ENCODE measurements at places on chromosomes 12 and 14.

DNA sequence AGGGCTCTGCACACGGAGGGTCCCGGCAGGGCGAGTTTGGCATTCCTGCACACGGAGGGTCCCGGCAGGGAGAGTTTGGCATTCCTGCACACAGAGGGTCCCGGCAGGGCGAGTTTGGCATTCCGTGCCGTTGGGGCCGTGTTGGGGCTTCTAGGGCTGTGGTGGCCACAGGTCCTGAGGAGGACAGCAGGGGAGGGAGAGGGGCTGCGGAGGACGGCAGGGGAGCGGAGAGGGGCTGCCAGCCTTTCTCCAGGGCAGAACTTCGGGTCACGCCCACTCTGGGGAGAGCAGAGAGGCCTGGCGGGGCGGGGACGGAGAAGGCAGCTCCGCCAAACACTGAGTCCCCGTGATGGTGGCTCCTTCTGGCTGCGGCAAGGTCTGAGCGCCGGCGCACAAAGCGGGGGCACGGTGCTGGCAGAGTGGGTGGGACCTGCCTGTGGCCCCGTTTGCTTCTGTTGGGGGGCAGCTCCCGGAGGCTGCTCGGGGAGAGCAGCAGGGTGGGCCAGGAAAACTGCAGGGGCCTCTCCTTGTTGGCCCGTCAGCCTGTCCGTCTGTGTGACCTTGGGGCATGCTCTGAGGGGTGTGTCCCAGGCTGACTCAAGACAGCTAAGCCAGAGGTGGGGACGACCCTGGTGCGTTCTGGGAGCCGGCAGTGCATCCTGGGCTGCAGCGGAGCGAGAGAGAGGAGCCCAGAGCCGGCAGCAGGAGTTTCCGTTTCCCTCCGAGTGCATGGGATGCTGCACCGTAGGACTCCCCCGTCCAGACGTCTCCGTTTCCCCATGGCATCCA, 60.2 kb downstream of the LRCOL1 start:
- no peak for DNase-seq

DNA sequence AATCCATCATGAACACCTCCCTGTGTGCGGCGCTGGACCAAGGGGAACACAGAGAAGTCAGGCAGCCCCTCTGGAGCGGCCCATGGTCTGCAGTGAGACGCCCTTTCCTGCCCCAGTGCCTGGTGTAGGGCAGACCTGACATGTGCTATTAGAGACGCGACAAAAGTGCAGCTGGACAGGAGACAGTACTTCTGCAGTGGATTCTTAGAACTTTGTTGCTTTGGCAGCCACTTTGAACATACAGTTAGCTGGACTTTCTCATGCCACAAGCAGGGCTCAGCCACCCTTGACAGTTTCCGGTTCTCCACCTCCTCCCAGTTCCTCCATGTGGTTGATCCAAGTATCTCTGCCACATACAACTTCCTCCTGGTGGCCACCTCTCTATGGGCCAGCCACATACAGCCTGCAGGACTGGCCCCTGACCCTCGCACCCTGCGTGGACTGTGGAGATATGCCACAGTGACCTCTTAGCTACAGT, 45.9 kb downstream of the LGMN start:
- DNase-seq, result no peak

DNA sequence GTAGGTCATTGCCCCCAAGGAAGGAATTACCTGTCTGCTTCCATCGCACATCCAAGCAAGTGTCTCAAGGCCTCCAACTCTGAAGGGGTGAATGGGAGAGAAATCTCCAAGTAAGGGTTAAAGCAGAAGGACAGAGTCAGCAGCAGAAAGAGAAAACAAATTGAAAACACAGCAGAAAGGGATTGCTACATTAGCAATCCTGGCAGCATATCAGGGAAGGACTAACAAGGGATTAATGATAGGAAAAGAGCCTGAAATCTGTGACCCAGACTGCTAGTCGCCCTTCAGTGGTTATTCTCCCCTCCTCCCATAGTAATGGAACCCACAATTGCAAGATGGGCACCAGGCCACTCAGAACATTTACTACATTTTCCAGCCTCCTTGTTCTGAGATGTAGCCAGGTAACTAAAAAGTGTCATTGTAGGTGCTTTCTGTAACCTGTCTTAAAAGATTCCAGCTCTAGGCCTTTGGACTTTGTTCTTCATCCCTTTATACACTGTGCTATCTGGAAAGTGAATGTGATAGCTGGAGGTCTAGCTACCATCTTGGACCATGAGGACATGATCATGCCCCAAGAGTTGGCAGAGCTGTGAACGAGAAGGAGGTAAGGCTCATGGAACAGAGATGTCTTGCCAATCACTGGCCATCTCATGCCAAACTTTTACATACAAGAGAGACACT, 36.0 kb downstream of the MAP3K9 start:
- no peak for DNase-seq

DNA sequence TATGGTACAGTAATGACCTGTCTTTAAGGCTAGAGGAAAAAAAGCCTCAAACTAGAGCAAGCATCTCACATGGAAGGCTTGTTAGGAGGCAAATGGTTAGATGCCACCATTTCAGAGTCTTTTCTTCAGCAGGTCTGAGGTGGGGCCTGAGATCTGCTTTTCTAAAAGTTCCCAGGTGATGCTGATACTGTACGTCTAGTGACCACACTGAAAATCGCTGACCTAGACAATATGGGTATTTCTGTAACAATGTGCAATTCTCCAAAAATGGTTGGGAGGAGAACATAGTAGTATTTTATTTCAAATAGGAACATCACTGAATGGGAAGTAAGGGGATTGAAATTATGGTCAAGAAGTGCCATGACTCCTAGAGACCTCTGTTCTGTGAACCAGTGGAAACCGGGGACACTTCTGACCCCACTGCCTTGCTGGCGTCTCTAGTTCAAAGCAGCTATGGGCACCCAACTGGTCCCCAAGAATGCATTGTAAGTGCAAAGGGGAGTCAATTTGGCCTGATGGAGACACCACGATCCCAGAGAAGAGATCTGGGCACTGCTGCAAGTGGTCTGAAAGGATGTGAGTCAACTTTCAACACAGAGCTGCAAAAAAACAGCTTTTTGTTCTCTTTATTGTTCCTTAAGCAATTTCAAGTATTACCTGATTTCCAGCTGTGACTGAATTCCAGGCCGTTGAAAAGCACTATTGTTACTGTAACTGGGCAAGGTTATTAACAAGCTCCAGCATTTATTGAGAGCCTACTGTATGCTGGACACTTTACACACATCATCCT, 54.4 kb upstream of the PLEKHG7 start:
- DNase-seq, result no peak

DNA sequence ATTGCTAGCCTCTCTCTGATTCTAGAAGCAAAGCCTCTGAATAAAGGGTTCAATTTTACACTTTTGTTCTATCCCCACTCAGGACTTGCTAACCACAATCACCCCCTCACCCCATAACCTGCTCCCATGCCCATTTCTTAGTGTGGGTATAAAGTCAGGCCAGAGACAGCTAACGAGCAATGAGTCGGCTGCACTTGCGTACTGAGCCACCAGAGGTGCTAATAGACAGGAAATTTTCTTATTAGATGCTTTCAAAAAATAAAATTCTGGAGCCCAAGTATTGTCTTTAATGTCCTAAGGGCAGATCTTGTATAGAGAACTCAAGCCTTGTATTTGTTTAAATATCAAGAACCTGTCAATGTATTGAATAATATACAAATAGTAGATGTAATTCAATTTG, 256.9 kb downstream of the SYT1 start:
- DNase-seq, result peak; percentile 16

DNA sequence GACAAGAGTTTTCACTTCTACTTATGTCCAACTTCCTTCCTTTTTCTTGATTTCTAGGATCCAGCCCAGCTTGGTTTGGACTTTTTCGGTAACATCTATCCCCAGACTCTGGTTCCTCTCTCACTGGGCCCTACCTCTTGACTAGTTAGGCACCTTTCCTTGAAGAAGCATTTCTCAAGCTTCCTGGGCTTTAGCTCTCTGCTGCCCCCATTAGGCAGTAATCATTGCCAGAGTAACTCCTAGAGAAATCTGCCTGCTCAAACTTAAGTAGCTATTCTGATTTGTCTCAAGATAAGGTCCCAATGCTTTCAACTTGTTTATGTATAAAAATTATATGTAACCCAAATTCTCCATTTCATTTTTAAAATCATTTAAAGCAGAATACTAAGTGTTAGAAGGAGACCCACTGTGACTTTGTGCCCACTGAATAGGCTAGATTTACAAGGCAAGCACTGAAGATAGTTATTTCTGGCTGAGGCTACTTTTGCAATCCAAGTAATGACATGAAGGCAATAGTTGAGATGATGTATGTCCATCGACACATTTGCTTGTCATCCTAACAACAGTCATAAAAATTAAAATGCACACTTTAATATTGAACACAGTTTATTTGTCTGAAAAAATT, 275.0 kb upstream of the G2E3 start:
- DNase-seq, result peak; percentile 28

DNA sequence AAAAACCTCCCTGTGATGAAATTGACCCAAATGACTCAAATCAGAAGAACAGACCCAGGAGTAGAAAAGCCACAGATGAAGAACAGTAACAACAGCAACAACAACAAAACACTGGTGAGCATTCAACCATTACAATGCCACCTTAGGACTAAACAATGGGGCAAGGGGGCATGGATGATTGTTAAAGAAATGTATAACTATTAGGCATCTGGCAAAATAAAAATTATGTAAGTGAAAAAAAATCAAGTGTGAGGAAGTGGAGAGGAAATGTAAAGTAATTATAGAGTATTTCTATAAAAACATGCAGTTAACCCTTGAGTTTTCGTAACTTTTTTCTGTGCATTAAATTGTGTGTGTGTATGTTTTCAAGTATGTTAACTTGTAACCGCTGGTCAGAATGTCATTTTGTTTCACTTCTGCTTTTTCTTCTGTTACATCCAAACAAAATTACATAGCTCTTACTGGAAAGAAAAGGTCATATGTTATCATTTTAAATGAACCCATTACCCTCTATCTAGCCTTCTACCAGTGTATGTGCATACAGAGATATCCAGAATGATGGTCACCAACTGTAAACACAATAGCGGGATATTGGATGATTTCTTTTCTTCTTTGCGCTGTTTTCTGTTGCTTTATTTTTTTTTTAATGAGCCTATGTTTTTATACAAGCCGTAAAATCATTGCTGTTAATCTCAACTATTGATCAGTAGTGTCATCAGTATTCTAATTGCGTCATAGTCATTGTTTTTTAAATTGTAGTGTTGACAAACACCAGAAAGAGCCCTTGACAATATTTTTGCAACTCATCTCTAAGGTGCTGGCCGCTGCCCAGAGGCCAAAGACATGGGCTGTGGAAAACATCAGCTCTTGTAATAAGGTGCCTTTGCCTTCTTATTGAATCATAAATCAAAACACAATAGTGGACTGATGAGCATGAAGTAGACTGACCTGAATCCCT, 170.6 kb downstream of the CRADD start:
- DNase-seq, result no peak

DNA sequence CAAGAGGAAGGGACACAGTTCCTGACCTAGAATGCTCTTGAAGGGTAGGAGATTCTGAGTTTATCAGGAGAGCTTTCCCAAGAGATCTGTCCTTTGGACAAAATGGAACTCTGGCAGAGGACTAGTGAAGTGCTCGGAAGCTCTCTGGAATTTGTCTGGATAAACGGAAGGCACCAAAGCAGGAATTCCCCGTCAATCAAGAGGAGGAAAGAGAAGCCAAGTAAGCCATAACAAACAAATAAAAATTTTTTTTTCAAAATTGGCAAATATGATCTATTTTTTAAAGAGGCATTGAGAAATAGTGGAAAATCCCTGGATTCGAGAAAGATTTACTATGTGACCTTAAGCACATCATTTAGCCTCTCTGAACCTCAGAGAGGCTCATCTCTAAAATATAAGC, 99.2 kb downstream of the GRIN2B start:
- no peak for DNase-seq

- no peak for DNase-seq
Measured at GRCh38 chr14:68758301-68758700, 34.6 kb downstream of the ZFP36L1 start.

DNA sequence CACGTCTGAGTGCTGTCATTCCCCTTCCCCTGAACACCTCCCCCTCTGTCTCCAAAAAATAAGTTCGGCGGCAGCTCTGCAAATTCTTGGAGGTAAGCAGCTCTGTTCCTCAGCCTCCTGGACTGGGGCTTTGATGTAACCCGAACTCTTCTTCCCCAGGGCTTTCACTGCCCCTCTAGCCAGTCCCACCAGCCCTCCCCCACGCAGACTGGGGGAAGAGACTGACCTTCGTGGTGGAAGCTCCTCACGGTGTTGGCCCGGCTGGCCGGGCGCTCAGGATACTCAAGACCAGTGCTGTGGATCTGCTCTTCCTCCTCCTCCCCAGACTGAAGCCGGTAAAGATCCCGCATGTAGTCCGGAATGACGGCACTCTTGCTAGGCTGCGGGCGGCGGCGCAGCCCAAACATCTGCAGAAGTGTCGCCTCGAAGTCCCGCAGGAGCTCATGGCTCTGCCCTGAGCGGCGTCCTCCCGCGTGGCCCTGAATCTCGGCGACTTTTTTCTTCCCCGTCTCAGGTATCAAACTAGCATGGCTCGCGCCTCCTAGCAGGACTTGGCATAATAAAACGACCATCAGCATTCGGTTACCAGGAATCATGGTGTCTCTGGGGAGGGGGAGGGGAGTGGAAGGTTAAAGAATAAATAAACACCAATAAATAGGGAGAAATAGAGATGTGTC, 4.9 kb downstream of the BMP4 start:
- no peak for DNase-seq

GRCh38 chr12:104282109-104282508, 21.4 kb upstream of the EID3 start:
- no peak for DNase-seq

DNA sequence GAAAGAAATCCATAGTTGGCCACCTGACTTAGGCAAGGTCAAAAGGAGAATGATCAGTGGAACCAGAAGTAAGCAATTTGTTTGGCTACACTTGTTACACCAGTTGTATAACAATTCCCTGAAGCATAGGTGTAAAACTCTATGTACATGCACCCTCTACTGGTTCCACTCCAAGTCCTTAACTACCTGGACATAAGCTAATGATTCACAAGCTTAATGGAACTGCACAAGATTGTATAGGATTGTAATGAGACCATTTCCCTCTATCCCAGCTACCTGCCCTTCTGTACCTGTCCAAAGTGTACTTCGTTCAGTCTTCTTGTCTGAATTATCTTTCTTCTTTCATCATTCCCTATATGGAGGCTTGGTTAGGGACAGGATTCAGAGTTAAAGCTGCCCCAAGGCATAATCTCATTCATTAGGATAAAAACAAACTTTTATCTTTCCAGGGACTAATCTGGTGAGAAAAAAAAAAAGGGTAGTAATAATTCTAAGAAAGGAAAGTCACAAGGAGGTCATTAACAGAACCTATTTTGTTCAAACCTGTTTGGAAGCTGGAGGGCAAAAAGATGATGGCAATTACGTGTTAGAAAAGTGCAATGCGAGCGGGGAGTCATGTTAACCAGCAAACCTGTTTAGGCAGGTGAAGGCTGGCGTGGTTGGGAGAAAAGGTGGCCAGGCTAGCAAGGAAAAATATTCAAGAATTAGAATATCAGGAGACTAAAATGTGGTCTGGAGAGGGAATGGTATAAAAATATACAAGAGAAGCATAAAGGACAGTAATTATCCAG, 2.8 kb upstream of the TMEM52B start:
- DNase-seq, result peak; percentile 51

DNA sequence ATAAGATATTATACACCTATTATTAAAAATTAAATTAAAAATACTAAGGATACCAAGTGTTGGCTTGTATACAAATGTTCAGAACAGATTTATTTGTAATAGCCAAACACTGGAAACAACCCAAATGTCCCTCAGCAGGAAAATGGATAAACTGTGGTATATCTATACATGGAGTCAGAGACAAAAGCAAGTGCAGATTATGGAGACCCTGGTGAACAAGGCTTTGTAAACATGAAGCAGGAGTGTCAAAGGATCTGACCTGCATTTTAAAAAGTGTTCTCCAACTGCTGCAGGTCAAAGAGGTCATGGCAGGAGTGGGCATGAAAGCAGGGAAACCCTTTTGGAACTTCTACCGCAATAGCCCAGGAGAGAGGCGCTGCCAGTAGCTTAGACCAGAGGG, 181.6 kb downstream of the STXBP6 start:
- DNase-seq, result no peak
